Naive thymus-derived CD8-positive, alpha-beta T cell (primary cell): ENCODE measurements at places on chromosomes 3 and 15.

DNA sequence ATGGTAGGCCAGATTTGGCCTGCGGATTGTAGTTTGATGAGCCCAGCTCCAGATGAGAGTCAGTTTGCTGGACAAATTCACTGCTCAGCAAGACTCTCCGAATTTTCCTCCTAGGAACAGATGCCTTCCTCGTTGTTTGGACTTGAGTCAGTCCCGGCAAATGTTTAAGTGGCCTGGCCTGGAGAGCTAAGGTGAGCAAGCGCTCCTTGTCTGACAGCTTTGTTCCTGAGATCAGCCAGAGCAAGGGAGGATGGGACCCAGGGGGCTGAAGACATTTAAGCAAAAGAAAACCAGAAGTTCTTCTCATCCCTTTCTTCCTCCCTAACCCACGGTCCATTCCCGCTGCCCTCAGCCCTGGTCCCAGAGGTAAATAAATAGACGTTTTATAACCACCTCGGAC lies 40.3 kb downstream of the POLR2M start:
- no peak for DNase-seq

GRCh38 chr15:31254431-31255175 lies 72.0 kb upstream of the KLF13 start:
- no peak for DNase-seq

DNA sequence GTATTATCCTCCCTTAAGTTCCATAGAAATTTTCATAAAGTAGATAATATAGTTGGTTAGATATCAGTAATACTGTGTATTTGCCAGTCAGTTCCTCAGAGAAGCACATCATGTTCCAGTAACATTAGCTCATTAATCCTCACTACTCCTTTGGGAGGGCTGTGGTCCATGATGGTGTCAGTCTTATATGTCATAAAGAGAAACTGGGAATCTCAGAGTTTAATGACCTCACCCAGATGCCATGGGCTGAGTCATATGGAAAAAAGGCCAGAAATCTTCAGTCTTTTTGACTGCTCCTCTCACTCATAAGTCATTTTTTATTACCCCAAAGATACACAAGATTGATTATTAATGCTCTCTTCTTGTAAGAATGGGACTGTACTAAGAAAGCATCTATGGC lies 188.6 kb downstream of the CHL1 start:
- no peak for DNase-seq

- no peak for DNase-seq
These were observed 41.0 kb upstream of the IREB2 start for GRCh38 chr15:78396976-78397375.

DNA sequence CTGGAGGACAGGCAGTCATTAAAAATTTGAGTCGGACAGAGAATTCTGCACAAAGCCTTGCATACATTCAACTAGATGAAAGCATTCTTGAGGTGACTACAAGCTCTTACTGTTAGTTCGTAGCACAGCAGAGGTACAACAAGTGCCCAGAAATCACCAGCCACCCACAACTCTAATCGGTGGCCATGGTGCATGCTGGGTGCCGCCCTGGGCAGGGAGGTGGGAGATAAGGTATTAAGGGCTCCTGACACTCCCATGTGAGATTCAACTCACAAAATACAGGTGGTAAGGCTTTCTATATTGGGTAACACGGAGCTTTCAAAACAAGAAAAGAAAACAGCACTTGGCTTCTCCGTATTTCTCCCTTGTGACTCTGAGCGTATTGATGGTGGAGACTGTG lies 66.0 kb downstream of the MEIS2 start:
- no peak for DNase-seq

DNA sequence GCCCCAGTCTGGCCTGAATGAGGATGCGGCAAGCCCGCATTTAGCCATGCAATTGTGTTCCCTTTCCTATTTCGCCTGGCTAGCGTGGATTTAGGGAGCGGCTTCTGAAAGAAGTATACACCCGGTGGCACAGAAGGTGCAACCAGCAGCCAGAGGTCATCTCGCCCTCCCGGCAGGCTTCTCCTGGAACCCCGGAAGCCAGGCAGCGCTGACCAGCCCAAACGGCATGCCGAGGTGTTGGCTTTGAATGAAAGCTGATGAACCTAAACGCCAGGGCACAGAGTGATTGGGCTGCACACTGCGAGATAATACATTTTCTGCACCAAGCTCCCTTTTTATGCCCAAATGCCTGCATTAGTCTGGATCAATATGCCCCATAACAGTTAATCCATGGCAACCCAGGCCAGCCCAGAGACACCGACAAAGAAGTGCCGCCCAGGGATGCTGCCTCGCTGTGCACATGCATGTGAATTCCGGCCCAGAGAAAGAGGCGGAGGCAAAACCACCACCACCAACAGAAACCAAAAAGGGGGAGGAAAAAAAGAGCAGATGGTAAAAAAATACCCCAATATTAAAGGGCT lies 1.4 kb downstream of the SRGAP3 start:
- DNase-seq = peak; percentile 11

GRCh38 chr3:98532709-98533571 lies 1.2 kb downstream of the GPR15 start:
- no peak for DNase-seq

DNA sequence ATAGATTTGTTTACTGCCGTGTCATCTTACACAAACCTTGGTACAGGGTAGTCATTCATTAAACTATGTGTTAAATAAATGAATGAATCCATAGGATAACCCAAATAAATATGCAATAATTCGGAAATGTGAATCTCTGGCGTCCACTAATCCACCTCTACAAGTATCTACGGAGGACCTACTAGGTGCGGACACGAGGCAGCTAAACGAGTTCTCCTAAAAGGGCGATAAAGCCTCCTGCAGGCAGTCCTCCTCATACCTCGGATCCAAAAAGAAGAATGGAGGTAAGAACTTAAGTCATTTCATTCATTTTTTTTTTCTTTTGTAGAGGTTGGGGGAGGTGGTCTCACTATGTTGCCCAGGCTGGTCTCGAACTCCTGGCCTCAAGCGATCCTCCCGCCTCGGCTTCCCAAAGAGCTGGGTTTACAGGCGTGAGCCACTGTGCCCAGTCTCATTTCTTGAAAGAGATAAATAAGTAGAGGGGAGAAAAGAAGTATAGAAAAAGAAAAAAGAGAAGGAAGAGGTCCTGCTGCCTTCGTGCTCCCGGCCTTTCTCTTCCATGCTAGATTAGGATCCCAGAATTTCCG lies 706 bp upstream of the RPL35A start:
- DNase-seq = no peak

DNA sequence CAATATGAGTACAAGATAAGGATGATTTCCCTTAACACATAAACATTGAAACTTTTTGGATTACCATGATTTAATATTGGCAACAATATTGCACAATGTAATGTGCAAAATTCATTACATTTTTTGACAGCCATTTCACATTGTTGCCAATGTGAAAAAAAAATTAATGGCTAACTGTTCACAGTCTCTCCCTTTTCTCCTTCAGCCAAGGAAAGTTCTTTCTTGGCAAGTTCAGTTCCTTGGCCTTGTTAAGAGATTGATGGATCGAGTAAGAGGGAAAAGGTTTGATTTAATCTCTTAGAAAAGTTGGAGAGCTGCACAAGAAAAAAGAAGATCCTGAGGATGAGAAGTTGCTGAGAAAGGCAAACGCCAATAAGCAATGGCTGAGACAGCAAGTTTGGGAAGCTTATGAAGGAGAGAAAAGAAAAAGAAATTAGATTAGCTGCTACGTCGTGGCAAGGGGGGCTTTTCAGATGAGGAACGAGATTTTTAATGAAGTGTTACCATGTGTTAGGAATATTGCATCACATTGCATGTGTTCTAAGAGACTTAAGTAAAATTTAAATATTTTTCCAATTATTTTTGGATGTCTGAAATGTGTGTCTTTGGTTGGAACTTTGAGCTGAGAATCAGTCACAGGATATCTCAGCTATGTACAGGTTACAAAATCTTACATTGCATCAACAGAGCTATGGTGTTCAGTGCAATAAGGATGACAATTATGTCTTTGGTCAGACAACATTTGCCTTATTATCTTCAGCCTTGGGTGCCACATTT lies 61.4 kb upstream of the ZNF280D start:
- DNase-seq = no peak

DNA sequence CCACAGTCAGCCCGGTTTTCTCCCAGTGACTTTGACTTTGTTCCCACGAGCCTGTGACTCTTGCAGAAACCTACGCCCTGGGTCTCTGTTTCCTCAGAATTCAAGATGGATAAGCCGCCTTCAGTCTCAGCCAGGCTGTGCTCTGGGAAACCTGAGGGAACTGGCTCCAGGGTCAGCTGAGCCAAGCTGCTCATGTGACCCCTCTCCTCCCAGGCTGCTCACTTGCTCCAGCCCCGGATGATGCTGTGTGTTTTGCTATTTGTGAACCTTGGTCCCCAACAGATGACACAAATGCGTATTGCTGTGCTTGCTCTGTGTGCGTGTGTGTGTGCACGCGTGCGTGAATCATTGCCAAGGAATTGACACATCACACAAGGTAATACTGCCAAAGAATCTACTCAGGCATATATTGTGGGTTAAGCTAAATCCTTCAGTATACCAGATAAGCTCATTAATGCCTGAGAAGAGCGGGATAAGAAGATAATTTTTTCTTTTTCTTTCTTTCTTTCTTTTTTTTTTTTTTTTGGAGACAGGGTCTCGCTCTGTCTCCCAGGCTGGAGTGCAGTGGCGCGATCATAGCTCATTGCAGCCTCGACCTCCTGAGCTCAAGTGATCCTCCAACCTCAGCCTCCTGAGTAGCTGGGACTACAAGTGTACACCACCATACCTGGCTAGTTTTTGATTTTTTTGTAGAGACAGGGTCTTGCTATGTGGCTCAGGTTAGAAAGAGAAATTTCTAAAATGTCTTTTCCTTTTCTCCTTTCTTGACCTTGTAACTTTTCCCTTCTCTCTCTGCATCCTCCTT lies 29.2 kb upstream of the UMPS start:
- no peak for DNase-seq

GRCh38 chr3:149934524-149934923 lies 36.2 kb downstream of the PFN2 start:
- DNase-seq = no peak

DNA sequence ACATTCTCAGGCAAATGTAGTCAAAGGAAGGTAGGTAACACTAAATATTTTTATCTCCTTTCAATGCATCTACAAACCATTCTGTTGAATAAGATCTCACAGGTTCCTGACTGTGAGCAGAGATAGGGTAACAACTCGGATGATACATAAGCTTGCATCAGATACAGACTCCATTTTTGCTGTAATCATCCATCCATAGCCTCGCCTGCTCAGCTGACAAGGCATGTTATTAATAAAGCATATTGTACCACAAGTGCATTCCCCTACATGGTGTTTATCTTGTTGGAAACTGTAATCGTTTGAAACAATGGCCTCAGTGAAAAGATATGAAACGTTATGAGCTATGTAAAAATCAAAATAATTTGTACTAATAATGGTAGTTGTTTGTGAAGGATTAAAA lies 35.4 kb upstream of the TCF12 start:
- no peak for DNase-seq

DNA sequence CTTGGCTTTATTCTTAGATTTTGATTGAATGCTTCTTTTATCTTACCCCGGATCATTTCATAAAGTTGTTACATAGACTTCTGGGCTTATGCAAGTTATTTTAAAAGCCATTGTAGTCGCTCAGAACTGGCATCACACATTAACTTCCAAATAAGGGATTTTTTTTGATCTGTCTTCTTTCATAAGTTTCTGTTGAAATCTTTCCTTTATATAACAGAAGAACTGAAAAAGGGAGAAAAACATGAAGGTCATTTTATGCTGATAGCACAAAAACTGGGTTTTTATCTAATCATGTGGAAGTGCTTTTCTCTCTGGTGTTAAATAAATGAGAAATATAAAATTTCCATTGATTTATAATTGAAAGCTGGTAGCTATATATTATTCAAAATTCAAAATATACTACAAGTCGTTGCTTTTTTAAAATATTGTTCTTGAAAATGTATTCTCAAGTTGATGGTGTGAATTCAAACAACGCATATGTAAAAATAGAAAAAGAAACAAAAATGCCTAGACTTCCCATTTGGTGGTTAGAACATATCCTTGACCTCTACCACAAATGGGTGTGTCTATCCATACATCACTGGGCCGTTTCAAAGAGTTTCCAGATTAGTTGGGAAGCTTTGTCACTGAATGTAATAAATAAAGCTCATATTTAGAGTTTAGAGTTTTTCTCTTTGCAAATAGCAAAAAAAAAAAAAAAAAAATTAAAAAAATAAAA lies 258.3 kb upstream of the ZPLD1 start:
- DNase-seq = no peak

DNA sequence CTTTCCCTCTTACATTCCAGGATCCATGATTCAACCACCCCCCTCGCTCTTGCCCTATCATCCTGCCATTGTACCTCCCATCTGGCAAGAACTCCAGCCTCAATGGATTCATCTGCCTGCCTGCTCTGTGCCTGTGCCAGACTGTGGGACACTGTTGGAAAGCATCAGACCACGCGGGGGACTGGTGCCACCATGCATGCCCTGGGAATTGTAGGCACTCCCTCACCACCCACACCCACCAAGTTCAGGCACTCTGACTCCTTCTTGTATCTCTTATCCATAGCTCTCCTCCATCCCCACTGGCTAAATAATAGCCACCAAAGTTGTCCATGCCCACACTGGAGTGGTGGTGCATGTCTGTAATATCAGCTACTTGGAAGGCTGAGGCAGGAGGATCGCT lies 143.8 kb downstream of the TPRA1 start:
- DNase-seq = no peak

DNA sequence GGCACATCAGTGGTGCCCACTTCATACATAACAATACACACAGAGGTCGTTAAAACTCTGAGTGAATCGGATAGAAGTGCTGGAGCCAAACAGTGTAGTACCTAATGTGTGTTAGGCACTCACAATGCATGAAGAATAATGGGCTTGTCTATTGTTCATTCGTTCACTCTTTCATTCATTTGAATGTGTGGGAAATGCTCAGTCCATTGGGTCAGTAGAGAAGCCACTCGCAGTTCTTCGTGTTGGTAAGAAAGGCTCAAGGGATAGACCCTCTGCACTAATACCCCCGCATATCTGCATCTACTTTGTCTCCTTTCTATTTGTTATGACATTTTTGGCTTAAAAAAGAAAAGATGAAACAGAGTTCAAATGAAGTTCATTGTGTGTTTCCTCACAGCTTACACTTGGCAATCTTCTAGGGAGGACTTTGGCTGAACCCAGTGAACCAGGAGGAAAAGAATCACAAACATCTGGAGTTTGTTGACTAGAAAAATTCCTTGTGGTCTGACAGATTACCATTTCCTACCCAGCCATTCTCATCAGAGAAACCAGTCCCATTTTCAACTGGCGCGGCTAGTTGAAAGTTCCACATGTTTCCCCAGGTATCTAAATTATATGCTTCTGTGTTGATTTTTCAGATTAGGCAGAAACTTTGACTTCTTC lies 32.8 kb upstream of the MFSD1 start:
- DNase-seq = no peak

DNA sequence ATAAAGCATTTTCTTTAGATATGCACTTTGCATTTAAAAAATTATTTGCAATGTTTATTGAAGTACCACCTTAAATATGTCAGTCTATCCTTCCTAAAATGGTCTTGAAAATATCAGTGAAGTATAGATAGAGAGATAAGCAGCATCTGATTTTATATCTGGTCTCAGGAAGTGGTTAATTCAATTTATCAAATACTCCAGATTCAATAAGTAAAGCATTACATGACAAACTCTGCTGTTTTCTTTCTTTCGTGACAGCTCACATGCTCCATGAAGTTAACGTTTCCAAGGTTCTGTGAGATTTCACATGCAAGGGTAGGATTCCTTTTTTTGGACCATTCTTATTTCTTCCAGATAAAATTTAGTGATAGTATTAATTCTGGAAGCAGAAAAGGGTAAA lies 775.4 kb upstream of the ROBO1 start:
- no peak for DNase-seq
